DMS 273 treated with DMSO at 0.1 percent for 48 hours (cell line): ENCODE measurements at places on chromosomes 2 and 18.
A peak's percentile ranks its signal among the peaks of the same experiment; 100 is the strongest.

- no peak for DNase-seq
Measured at GRCh38 chr2:112832841-112833638, 3.5 kb downstream of the IL1B start.

GRCh38 chr18:6559296-6559695, 144.6 kb upstream of the L3MBTL4 start:
- DNase-seq, result no peak

GRCh38 chr18:45962866-45963265, 4.3 kb downstream of the EPG5 start:
- DNase-seq, result no peak

DNA sequence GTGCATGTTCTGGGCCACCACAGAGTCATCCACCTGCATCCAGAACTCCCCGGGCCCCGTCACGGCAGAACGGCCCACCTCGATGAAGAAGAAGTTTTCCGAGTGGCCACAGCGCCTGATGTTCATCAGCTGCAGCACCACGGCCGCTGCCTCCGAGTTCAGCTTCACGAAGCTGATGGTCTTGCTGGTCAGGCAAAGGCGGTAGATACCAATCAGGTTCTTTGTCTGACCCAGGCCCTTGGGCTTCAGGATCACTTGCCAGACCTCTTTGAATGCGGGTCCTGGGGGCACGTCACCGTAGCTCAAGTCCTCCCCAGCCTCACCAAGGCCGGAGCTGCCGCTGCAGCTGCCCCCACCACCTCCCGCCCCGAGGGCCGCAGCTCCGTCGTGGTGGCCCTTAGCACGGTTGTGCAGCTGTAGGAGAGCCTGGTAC, 1.6 kb downstream of the IRS1 start:
- no peak for DNase-seq

DNA sequence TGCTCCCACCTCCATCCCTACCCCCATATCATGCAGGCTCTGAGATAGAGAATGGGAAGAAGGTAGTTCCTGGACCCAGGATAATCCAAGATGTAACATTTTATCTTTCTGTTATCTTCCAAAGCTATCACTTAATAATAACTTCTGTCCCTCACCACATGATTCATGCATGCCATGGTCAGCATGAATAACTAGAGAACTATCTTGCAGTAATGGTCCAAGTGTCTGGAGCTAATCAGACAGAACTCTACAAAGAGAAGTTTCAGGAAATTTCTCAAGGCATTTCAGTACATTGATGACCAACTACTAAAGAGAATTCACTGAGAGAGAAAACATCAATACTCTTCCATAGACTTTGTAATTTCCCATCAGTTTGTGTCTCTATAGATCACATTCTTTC, 1469.7 kb upstream of the PIK3C3 start:
- no peak for DNase-seq

- DNase-seq, result no peak
Measured at GRCh38 chr2:111666160-111666559, 217.8 kb downstream of the ANAPC1 start.

DNA sequence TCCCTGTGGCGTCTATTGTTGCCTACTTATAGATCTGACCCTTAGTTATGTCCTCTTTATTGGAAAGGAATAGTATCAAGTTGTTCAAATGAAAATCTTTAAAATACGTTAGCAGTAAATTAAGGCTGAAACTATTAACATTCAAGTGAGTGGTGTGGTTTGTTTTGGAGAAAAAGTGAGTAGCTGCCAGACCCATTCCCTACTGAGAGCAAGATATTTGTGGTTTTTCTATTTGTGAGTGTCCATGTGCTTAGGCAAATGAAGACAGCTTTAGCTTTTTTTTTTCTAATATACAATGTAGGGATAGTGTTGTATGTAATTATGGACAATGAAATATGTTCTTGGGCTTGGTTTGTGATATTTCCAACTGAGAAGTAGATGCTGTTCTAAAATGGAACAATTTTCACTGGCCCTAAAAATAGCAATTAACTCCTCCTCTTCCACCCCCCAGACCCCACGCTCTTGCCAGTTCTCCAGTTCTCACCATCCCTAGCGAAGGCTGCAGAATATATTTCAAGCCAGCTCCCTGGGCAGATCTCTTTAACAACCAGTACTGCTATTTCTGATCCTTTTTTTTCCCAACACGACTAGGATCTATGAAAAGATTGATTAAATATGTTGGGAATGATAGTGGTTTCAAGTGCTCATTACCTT, 83.1 kb downstream of the CCDC85A start:
- no peak for DNase-seq

DNA sequence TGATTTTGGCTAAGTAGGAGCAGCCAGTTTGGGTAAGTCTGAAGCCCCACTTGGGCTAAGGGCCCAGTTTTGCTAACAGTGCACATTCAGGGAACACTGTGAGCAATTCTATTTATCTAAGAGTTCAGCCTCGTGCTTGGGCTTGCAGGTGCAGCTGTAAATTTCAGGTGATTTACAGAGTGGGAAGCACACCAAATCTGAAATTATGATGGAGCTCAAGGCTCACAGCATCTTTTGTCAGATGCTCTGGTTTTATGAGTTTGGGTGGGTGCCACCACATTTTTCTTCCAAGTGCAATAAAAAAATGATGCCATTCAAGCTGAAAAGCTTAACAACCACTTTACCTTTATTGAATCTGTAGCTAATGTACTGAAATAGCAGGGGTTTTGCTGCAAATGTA, 671.2 kb downstream of the LRRTM4 start:
- DNase-seq, result no peak

GRCh38 chr2:59449274-59449673, 1104.2 kb downstream of the BCL11A start:
- DNase-seq, result no peak

- DNase-seq, result no peak
Measured at GRCh38 chr2:146826388-146826787, 1018.4 kb upstream of the ACVR2A start.

- DNase-seq, result no peak
Measured at GRCh38 chr18:29351171-29351570, 1174.2 kb upstream of the CDH2 start.

- DNase-seq, result no peak
Measured at GRCh38 chr2:6574121-6574520, 291.6 kb downstream of the CMPK2 start.

- DNase-seq, result no peak
Measured at GRCh38 chr2:79530443-79530842, 17.6 kb downstream of the CTNNA2 start.

GRCh38 chr18:13401404-13401803, 182.8 kb downstream of the LDLRAD4 start:
- DNase-seq, result no peak

DNA sequence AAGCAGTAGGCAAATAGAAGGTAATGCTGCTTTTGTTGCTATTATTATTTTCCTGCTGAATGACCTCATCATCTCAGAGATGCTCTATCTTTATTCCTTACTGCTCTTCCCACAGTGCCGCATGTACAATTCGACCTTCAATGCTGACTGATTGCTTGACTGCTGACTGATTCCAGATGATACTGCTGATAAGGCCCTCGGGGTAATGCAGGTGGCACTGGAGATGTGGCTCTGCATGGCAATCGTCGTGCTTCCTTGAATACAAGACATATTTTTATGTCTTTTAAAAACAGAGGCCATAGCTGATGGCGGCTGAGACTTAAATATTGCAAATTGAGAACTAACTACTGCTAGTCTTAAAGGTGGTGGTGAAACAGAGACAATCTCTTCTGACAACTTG, 146.6 kb downstream of the LOXHD1 start:
- DNase-seq, result no peak

DNA sequence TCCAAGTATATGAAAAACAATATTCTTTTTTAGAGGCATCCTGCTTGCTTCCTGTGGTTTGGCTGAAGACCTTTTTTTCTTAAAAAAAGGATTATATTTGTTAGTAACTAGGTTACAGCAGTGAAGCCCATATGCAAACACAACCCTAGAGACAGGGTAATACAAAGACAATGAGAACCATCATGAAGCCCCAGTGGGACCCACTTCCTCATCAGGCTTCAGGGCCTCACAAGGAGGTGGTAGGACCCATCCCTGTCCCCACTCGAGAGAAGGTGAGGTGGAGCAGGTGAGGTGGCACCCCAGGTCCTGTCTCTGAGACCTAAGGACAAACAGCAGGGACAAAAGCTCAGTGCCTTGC, 80.3 kb downstream of the EDAR start:
- no peak for DNase-seq

GRCh38 chr2:176852667-176853066, 359.9 kb upstream of the HNRNPA3 start:
- DNase-seq, result no peak

GRCh38 chr18:60247103-60247502, 125.5 kb downstream of the MC4R start:
- DNase-seq, result no peak

GRCh38 chr2:24586955-24587354, 95.9 kb downstream of the NCOA1 start:
- no peak for DNase-seq

DNA sequence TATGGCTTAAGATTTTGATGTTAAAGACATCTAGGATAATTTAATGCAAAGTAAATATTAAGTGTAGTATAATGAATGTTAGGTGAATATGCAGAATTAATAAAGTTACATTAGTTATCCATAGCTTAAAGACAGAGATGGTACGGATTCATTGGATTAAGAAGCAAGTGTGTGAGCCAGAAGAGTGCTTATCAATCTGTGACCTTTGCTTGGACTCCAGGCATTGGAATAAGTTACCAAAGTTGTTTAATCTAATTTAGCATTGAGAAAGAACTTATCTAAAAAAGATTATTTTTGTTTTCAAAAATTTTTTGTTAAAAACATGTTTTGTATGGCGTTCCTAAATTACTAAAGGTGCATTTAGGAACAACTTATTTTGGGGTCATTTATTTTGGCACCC, 23.8 kb downstream of the NCOA1 start:
- DNase-seq, result no peak

DNA sequence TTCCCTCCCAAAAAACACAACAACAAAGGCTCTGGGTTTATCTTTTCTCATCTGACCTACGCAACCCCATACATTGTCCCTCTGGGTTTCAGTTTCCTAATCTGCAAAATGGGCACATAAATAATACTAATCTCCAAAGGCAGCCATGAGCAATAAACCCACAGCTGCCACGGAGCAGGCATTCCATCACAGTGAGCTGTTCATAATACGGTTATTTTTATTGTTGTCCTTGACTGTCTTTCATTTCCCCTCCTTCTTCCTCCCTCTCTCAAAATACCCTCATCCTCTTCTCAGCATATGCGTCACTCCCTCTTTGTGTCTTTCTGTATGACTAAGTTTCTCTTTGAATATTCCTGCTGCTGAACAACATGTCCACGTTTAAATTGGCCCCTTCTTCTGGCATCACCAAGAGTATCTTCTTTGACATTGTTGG, 129.8 kb upstream of the CAB39 start:
- no peak for DNase-seq

GRCh38 chr2:66866331-66867062, 431.6 kb downstream of the MEIS1 start:
- no peak for DNase-seq

- DNase-seq, result no peak
Measured at GRCh38 chr2:45691171-45691999, 39.9 kb downstream of the PRKCE start.

DNA sequence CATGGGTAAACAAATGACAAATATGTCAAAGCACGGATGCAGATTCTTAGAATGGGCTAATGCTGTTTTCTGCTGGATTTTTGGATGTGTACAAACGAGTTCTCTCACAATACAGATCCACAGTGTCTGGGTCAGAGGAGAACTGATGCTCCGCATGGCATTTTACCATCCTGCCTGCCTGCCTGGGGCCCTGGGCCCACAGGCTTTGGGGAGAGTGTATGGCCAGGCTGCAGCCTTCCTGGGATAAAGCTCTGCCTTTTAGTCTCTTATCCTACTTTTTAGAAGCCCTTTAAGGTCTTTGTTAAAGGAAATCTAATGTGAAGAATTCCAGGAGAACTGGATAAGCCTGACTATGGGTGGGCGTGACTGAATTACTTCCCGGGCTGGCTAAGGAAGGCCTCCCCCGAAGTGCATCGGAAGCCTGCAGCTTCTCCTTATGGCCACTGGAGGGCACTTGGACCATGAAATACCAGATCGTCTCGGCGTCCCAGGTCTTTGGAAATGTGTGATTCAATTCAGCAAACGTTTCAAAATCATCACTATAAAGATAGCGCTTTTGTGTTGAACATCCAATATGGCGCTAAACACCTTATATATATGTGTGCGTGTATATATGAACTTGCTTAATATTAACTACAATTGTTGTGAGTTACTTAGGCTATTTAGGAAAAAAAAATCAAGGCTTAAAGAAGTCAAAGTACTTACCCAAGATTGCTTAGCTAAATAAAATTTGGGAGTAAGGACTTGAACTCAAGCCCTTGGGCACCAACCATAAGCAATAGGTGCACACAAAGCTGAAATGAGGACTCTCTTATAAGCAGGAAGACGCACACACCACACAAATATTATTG, 15.2 kb upstream of the DNPEP start:
- peak; percentile 57 for DNase-seq

DNA sequence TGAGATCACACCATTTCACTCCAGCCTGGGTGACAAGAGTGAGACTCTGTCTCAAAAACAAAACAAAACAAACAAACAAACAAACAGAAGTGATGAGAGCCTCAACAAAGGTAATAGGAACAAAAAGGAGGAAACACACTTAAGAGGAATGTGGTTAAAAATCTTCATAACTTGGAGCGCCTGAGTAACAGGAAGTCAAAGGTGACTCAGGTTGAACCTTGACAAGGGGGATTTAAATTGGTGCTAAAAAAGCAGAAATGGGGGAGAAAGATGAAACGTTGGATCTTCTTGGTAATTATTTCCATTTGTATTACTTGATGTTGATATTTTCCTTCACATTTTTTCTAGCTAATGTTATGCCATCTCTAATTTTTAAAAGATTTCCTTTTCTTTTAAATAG, 318.5 kb upstream of the TCF4 start:
- DNase-seq, result no peak

GRCh38 chr2:23280401-23280800, 104.6 kb upstream of the KLHL29 start:
- no peak for DNase-seq

GRCh38 chr2:233413559-233414272, 59.4 kb downstream of the DGKD start:
- no peak for DNase-seq

- no peak for DNase-seq
Measured at GRCh38 chr2:109637749-109638570, 23.8 kb downstream of the SOWAHC start.

- DNase-seq, result no peak
Measured at GRCh38 chr2:237261327-237261726, 152.6 kb downstream of the COL6A3 start.

GRCh38 chr2:149747456-149747855, 159.9 kb upstream of the MMADHC start:
- no peak for DNase-seq

DNA sequence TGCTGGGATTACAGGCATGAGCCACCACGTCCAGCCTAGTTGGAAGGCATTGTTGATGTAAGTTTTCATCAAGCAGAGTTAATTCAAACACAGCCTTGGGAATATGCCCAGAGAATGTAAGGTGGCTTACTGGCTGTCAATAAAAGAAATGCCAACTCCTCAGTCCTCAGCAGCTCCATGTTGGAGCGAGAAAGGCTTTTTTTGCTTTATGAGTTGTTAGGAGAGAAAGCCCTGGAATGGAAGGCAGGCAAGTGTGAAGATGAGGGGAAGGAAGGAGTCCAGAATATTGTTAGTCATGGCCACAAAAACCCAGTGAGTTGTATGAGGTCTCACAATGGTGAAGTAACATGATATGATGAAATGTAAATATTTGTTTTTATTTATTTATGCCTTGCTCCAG, 57.1 kb downstream of the MAP4K4 start:
- no peak for DNase-seq
